ENCODE measurements at places on chromosomes 13 and 19.
A peak's percentile ranks its signal among the peaks of the same experiment; 100 is the strongest.

GRCh38 chr13:99982036-99982730, 599 bp downstream of the ZIC2 start:
- H3K36me3 ChIP-seq, result no peaks in the 10 kb centered on the region
- H3K4me1 ChIP-seq, result peaks cover 19% of the 10 kb centered on the region
- H3K27me3 ChIP-seq, result peaks cover 72% of the 10 kb centered on the region
- peak; percentile 52 for DNase-seq

DNA sequence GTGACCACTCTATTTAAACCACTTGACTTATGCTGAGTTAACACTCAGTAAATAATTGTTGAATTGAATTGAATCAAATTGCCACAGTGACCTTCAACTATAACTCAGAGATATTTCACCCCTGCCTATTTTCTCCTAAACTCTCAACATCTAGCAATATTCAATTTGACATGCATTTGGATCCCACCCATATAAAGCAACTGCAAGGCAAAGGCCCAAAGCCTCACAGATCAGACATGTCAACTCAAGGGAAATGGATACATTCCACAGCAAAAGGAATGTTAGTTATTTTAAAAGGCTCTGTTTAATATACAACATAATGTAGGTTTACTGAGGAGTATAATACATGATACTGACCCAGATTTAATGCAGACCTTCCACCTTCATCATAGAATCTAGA, 107.4 kb downstream of the KCTD12 start:
- no peaks in the 10 kb centered on the region for H3K4me1 ChIP-seq
- no peak overlapping the region for H3K27ac ChIP-seq
- H3K36me3 ChIP-seq, result no peaks in the 10 kb centered on the region
- DNase-seq, result no peak
- no peaks in the 10 kb centered on the region for H3K27me3 ChIP-seq
- H3K4me3 ChIP-seq, result no peak overlapping the region

GRCh38 chr19:33264881-33265445, 37.4 kb downstream of the CEBPA start:
- no peak overlapping the region for H3K27ac ChIP-seq
- H3K4me3 ChIP-seq, result no peak overlapping the region
- no peaks in the 10 kb centered on the region for H3K27me3 ChIP-seq
- no peaks in the 10 kb centered on the region for H3K4me1 ChIP-seq
- no peak for DNase-seq

DNA sequence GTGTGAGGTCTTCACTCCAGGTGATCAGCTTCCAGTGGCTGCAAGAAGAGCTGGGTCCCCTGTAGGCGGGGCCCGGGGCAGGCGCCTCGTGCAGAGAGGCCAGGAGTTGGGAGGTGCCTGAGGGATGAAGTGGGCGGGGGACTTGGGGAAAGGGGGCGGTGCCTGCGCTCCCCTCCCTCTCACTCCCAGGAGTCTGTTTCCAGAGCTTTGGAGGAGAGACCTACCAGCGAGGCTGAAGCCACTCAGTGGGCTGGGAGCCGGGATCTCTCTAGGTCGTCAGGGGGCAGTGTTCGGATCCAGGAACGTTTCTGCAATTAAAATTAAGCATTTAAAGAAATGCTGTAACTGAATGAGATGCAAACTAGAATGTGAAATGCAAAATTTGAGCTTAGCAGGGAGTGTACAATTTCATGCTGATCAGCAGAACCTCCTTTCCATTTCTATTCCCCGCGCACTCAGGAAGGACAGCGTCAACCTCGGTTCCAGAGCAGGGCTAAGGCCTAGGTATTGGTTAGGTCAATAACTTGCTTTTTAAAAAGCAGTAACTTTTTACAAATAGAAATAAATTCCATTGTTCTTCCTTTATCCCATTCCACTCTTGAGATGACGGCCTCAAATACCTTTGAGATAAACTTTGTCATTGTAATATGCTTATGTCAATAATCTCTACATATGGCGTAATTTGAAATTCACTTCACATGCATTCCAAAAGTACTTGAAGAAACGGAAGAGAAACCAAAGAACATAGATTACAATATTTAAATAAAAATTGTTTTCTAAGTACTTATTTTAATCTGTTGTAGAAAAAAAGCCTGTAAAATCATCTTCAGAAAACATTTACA, 11.6 kb downstream of the ZNF160 start:
- DNase-seq, result no peak
- H3K27me3 ChIP-seq, result no peaks in the 10 kb centered on the region
- H3K27ac ChIP-seq, result no peak overlapping the region

GRCh38 chr19:14871619-14872230, 14.2 kb downstream of the OR7A17 start:
- H3K36me3 ChIP-seq, result no peaks in the 10 kb centered on the region
- DNase-seq, result no peak
- no peaks in the 10 kb centered on the region for H3K27me3 ChIP-seq
- H3K27ac ChIP-seq, result no peak overlapping the region

- H3K4me3 ChIP-seq, result no peak overlapping the region
- peak overlapping the region; percentile 69 for H3K27ac ChIP-seq
- H3K27me3 ChIP-seq, result no peaks in the 10 kb centered on the region
- H3K36me3 ChIP-seq, result no peaks in the 10 kb centered on the region
- DNase-seq, result peak; percentile 59
- peaks cover 70% of the 10 kb centered on the region for H3K4me1 ChIP-seq
Observed at GRCh38 chr19:8392017-8392591, 1.9 kb downstream of the RAB11B start.

- no peaks in the 10 kb centered on the region for H3K36me3 ChIP-seq
- H3K4me3 ChIP-seq, result no peak overlapping the region
- DNase-seq, result no peak
- no peak overlapping the region for H3K27ac ChIP-seq
- no peaks in the 10 kb centered on the region for H3K27me3 ChIP-seq
- H3K4me1 ChIP-seq, result no peaks in the 10 kb centered on the region
Observed at GRCh38 chr13:43058318-43058674, 34.9 kb downstream of the DNAJC15 start.

DNA sequence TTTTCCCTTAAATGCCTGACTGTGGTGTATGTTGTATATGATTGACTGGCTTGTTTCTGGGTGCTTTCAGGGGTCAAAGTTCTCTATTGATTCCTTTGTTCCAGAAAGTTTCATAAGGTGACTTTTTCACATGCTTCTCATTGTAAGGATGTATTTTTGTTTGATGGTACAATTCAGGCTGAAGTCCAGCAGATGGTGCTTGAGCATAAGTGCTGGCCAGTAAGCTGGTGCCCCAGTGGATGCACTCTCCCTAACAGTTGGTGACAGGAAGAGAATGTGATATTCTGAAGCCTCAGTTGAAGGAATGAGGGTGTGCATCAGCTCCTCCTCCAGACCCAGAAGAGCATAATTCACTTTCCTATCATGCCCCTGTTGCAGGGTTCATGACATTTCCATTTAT, 1941.6 kb upstream of the PRR20A start:
- no peaks in the 10 kb centered on the region for H3K36me3 ChIP-seq
- no peak for DNase-seq
- H3K27me3 ChIP-seq, result no peaks in the 10 kb centered on the region
- no peaks in the 10 kb centered on the region for H3K4me1 ChIP-seq

All from right lobe of liver (tissue), 6 donors.